ENCODE measurements at places on chromosomes 13 and 19. TPM values are rescaled to one million over a fixed set of nuclear protein-coding genes. Genes with fewer than 3 reads are reported as not detected.

ANGPTL8 gene
- not detected for total RNA-seq

UBE2M gene
- total RNA-seq = 152 TPM

COLGALT1 gene
- 54.8 TPM for total RNA-seq

STOML3 gene
- not detected for total RNA-seq

CBARP gene
- total RNA-seq = 4.3 TPM

IGFL2 gene
- 0.52 TPM for total RNA-seq

SLC1A5 gene
- 242 TPM for total RNA-seq

DZIP1 gene
- total RNA-seq = 12.5 TPM

COPE gene
- 160 TPM for total RNA-seq

PSG4 gene
- total RNA-seq = 0.71 TPM

SLC25A41 gene
- total RNA-seq = not detected

IL17D gene
- 1.5 TPM for total RNA-seq

BICRA gene
- total RNA-seq = 13.9 TPM

FCGBP gene
- 0.63 TPM for total RNA-seq

GADD45B gene
- total RNA-seq = 88.8 TPM

BRSK1 gene
- 2.9 TPM for total RNA-seq

FREM2 gene
- not detected for total RNA-seq

ODAD3 gene
- total RNA-seq = 2.4 TPM

ADGRE3 gene
- total RNA-seq = not detected

GSX1 gene
- not detected for total RNA-seq

DLEU7 gene
- not detected for total RNA-seq

Data from A549 treated with GW870086 at 1 μM for 4 hours (cell line).